Fibroblast of skin of back (primary cell): ENCODE measurements at places on chromosomes 4 and X.
A peak's percentile ranks its signal among the peaks of the same experiment; 100 is the strongest.

DNA sequence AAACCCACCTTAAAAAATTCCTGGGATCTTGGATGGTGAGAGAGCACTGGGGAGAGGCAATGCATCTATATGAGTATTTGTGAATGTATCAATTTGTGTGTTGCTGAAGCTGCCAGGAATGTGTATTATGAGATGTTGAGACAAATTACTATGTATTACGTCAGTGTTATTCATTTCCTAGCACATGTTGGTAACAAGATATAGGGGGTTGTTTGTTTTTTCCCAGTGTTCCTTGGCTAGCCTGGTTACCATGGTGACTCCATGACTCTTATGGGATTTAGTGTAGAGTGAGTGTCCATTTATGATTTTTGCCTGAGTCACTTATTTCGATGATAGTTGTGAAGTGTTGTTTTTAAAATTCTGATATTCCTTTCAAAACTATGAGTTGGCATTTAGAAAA is 65.6 kb downstream of the RAB40A start:
- DNase-seq, result peak; percentile 95

GRCh38 chr4:66279084-66279483 is 608.8 kb upstream of the EPHA5 start:
- DNase-seq, result no peak

GRCh38 chr4:78332976-78333375 is 218.6 kb upstream of the ANXA3 start:
- DNase-seq, result no peak

- DNase-seq, result no peak
These were observed 1.2 kb upstream of the BLTP1 start for GRCh38 chr4:122150931-122151330.

GRCh38 chr4:123987408-123987807 is 590.8 kb downstream of the SPRY1 start:
- DNase-seq, result no peak

DNA sequence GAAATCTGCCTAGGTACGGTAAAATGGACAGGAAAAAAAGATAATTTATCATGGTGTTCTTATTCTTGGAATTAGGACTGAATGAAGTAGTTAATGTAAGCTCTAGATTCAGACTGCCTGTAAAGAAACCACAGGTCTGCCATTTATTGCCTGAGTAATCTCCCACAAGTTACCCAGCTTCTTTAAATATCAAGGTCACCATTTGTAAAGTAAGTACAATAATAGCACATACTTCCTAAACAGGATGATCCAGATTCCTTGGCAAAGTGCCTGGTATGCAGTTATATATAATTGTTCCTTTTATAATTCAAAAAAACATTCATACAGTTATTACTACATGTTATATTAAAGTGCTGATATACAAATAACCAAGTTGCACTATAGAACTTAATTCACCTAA is 368.6 kb downstream of the HNRNPD start:
- no peak for DNase-seq

- no peak for DNase-seq
These were observed 25.6 kb downstream of the HSD17B11 start for GRCh38 chr4:87365348-87365747.

GRCh38 chrX:143171703-143172102 is 146.0 kb downstream of the SPANXN4 start:
- no peak for DNase-seq

DNA sequence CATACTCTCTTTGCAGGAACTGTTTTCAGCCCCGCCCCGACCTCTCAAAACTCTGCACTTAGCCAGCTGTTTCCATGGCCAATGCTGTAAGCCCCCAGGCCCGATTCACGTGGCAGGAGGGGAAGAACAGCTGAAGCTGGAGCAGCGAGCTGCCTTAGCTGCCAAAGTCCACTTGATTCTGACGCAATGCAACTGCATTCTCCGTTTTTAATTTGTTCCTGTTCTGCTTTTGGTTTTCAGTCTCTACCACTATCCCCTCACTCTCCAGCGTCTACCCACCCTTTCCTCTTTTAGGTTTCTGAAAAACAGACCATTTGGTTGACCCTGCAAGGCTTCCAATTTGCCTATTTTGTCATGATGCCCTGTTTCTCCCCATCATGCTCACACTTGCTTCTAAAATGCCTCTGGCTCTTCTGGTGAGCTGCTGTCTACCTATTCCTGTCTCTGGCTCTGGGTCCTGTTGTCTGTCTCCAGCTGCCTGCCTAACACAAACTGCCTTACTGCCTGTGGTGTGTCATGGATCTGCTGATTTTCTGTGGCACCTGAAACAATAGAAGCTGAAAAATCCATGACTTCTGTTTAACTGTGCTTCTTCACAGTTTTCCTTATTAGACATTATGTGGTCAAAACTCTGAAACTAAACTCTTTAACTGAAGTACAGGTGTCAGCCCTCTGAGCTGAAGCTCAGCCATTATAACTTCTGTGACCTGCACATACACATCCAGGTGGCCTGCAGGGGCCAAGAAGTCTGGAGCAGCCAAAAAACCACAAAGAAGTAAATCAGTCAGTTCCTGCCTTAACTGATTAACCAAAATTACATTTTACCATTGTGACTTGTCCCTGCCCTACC is 160.5 kb upstream of the AGTR2 start:
- no peak for DNase-seq

- no peak for DNase-seq
These were observed 313.4 kb downstream of the TENM3 start for GRCh38 chr4:182556580-182556979.

GRCh38 chr4:168877511-168878491 is 132.3 kb downstream of the CBR4 start:
- DNase-seq, result no peak
